ENCODE measurements at places on chromosomes 11 and 22. TPM values are rescaled to one million over a fixed set of nuclear protein-coding genes. Genes with fewer than 3 reads are reported as not detected.

DNA sequence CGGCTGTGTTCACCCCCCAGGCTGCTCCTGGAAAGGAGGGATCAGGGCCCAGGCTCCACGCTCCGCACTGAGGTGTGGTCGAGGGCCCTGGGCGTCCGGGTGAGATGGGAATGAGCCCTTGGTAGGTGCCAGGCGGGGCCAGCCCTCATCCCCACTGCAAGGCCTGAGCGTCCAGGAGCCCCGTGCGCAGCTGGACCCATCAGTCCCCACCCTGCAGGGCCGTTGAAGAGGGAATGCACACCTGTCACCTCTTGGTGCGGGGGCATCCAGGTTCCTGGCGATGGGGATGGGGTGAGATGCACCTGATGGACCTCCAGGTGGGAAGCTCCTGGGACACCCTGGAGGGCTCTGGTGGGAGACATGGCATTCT lies 72.2 kb downstream of the KCNQ1 start:
- peak; percentile 19 for DNase-seq
- H3K27ac ChIP-seq, result no peak overlapping the region
- no peaks in the 10 kb centered on the region for H3K36me3 ChIP-seq

DNA sequence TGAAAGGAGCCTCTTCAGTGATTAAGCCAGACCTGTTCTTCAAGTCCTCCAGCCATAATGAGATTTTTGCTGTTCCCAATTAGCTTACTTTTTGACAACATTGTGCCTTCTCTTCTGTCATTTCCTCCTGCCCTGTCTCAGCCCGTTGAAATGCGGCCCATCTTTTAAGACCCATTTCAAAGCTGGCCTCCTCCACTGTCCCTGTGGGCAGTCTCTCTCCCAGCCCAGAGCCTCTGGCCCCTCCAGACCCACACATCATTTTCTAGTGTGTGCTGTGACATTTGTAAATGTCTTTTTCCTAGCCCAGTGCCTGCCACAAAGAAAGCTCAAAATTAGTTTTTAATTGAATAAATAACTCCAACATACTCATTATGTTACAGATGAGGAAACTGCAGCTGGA lies 70.9 kb downstream of the BUD13 start:
- no peak overlapping the region for H3K27ac ChIP-seq
- DNase-seq, result no peak
- no peak overlapping the region for H3K4me3 ChIP-seq
- H3K27me3 ChIP-seq, result no peaks in the 10 kb centered on the region
- no peaks in the 10 kb centered on the region for H3K4me1 ChIP-seq
- no peaks in the 10 kb centered on the region for H3K36me3 ChIP-seq

DNA sequence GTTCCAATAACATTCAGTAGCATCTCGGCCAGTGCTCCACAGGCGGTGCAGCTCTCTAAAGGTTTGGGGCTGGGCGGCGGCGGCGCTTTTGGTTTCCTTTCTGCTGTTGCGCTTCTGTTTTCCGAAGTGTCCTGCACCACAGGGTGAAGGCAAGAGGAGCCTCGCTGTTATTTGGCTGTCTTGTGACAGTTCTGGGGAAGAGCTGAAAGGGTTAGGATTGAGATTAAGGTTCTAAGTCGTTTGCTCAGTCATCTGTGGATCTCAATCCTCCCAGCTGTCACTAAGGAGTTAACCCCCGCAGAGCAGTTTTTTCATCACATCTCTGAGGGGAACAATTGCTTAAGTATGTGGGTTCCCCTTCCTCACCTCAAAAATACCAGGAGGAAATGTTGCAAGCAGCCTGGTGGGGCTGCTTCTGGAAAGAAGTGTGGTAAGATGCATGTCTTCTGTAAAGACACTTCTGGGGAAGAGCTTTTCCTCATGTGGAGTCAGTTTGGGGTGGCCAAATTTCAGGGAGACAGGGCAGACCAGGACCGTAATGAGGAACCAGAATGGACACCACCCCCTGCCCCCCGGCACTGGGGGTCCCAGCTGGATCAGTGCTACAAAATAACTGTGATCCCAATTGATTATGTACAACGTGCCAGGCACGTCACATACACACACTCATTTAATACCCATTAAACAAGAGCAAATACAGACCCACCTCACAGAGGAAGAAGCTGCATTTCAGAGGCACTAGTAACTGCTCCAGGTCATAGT lies 14.2 kb downstream of the TMEM121B start:
- peaks cover 57% of the 10 kb centered on the region for H3K36me3 ChIP-seq
- no peaks in the 10 kb centered on the region for H3K27me3 ChIP-seq
- no peaks in the 10 kb centered on the region for H3K4me1 ChIP-seq
- DNase-seq, result no peak
- no peak overlapping the region for H3K27ac ChIP-seq
- no peak overlapping the region for H3K4me3 ChIP-seq

DNA sequence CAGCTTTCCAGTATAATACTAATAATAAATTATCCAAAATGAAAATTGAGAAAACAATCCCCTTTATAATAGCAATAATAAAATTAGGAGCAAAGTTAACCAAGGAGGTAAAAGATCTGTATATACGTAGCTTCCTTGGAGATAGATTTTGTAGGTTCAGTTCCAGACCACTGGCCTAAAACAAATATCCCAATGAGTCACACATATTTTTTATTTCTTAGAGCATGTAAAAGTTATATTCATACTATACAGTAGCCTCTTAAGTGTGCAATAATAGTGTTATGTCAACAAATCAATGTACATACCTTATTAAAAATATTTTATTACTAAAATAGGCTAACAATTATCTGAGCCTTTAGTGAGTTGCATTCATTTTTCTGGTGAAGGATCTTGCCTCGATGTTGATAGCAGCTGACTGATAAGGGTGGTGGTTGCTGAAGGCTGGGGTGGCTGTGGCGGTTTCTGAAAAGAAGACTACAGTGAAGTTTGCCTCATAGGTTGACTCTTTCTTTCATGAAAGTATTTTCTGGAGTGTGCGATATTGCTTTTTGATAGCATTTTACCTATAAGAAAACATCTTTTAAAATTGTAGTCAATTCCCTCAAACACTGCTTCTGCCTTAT lies 178.5 kb downstream of the ARHGAP42 start:
- no peaks in the 10 kb centered on the region for H3K36me3 ChIP-seq
- H3K27ac ChIP-seq, result no peak overlapping the region
- no peak overlapping the region for H3K4me3 ChIP-seq
- no peaks in the 10 kb centered on the region for H3K27me3 ChIP-seq
- peaks cover 14% of the 10 kb centered on the region for H3K4me1 ChIP-seq
- DNase-seq, result no peak

The FAM227A gene
- 0.62 TPM for total RNA-seq

Data from heart left ventricle (tissue), 16 donors.